ENCODE measurements at places on chromosomes 1 and 21.
A peak's percentile ranks its signal among the peaks of the same experiment; 100 is the strongest.

DNA sequence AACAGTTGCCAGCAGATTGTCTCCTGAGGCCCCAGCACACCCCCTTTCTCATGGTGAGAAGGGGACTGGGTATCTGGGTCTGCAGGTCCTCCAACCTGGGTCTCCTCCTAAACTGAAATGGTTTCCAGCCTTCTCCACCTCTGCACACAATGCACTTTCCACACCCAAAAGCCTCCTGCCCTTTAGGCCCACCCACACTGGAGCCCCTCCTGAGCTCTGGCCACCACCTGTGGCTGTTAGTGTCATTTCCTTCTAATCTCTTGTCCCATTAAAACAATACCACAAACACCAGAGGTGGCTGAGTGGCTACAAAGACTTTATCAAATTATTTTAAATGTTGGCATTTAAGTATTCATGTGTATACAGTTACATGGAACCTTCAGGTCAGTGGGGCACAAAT lies 11.5 kb downstream of the GPR3 start:
- no peak for DNase-seq

DNA sequence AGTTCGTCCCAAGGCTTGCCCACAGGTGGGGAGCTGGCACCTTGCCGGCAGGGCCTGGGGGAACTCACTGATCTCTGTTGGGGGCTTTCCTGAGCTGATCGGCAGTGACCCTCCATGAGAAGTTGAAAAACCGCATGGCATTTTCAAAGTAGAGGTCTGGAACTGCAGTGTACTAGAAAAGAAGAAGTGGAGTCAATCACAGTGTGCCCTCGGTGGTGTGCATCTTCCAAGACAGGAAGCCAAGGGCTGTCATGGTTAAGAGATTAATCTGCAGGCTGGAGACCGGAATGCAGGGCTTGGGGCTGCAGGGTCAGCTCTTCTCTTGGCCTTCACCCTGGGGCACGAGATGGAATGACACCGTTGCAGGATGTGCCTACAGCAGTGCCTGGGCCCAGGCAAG lies 56.8 kb downstream of the ECE1 start:
- no peak for DNase-seq

DNA sequence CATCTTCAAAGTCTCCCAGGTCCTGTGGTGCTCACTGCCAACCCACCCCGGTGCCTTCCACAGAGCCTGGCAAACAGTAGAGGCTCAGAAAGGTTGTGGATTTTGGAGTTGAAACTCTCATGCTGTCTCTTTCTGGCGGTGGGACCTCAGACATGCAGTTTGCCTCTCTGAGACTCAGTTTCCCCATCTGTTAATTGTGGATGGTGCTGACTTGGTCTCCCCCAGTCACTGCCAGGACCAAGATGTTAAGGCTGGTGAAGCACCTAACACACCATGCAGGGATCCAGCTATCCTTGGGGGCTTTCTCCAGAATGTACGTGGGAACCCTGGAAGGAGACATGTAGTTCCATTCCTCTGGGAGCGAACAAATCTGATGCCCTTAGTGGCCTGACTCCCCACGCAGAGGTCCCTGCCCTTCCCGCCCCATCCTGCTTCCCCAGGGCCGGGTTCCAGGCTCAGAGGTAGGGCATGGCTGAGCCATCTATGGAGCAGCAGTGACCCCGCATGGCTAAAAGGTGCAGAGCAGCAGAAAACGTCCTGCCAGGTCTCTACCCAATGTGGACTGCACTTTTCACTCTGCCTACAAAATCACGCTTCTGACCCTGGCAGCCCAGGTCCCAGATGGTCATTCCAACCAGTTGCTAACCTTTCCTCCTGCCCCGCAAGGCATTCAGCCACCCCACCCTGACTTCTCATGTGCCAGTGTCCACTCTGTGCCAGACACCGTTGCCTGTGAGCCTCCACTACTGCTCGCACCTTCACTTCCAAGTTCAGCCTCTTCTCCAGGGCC lies 9.2 kb upstream of the TTC22 start:
- peak; percentile 61 for DNase-seq

- peak; percentile 55 for DNase-seq
Observed at GRCh38 chr1:41483001-41483850, 1.3 kb downstream of the EDN2 start.

DNA sequence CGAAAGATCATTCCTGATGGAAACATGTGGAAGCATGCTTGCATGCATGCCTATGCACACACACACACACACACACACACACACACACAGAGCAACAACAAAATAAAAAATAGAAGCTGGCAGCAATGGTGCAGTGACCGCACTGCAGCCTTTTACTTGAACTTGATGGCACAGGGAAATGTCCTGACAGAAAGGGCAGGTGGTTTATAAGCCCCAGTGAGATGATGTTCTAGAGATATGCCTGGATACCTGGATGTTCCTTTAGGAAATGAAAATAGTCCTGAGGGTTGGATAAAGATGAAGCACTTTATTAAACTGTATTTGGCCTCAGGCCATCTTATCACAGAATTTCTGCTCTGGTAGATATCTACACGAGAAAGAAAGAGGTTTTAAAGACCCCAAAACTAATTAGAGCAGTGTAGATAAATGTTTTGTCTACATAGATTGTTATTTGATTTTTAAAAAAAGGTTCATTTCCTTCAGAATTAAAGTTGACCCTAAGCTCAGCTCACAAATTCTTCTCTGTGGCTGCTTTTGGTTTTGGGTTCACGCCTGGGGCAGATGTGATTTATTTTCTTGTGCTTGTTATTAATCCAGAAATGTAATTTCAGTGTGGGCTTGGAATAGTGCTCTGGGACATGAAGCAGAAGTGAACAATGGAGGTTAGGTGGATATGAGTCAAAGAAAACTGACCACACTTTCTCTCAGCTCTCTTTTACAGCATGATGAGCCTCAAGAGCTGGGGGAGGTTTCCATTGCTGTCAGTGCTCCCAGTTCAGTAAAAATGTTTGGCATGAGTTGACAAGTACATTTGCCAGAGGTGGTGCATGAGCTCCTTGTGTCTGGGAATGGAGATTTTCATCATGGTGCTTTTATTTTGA lies 22.9 kb downstream of the ADAM30 start:
- peak; percentile 27 for DNase-seq

All from epithelial cell of esophagus (primary cell).